Hepatocyte (in vitro differentiated cells): ENCODE measurements at places on chromosomes 16 and 17. TPM values are rescaled to one million over a fixed set of nuclear protein-coding genes. Genes with fewer than 3 reads are reported as not detected.
A peak's percentile ranks its signal among the peaks of the same experiment; 100 is the strongest.

Gene KRTAP4-5
- polyA plus RNA-seq = not detected in 2 replicates

Gene CDH3
- 62.4 and 77.4 TPM in 2 replicates for polyA plus RNA-seq

Gene KRT14
- 1.1 and 1.9 TPM in 2 replicates for polyA plus RNA-seq

Gene SOST
- not detected in 2 replicates for polyA plus RNA-seq

Gene PLA2G10
- 2.3 and 3.2 TPM in 2 replicates for polyA plus RNA-seq

Gene KRTAP4-9
- polyA plus RNA-seq = not detected in 2 replicates

Gene EVI2B
- 0.34 TPM in 1 of 2 replicates, not detected in the other for polyA plus RNA-seq

- H3K27ac ChIP-seq = no peak overlapping the region
- H3K4me3 ChIP-seq = no peak overlapping the region
- peaks cover 9% of the 10 kb centered on the region for H3K27me3 ChIP-seq
- DNase-seq = no peak
- no peaks in the 10 kb centered on the region for H3K36me3 ChIP-seq
Measured at GRCh38 chr17:57746221-57746620, 1.1 kb upstream of the CCDC182 start.

- no peaks in the 10 kb centered on the region for H3K27me3 ChIP-seq
- H3K4me1 ChIP-seq = no peaks in the 10 kb centered on the region
Measured at GRCh38 chr17:70206361-70207010, 37.2 kb downstream of the KCNJ2 start.

- no peaks in the 10 kb centered on the region for H3K36me3 ChIP-seq
- H3K4me3 ChIP-seq = no peak overlapping the region
- no peaks in the 10 kb centered on the region for H3K27me3 ChIP-seq
- no peak overlapping the region for H3K27ac ChIP-seq
- H3K4me1 ChIP-seq = no peaks in the 10 kb centered on the region
Measured at GRCh38 chr17:8976638-8977037, 11.1 kb upstream of the PIK3R5 start.

GRCh38 chr16:83238949-83239691 lies 568.7 kb upstream of the HSBP1 start:
- no peaks in the 10 kb centered on the region for H3K27me3 ChIP-seq
- H3K4me3 ChIP-seq = no peak overlapping the region
- no peak overlapping the region for H3K27ac ChIP-seq
- no peak for DNase-seq
- H3K4me1 ChIP-seq = no peaks in the 10 kb centered on the region

- peaks cover 76% of the 10 kb centered on the region for H3K4me1 ChIP-seq
- H3K27me3 ChIP-seq = no peaks in the 10 kb centered on the region
- no peaks in the 10 kb centered on the region for H3K36me3 ChIP-seq
- peak; percentile 81 for DNase-seq
- peak overlapping the region; percentile 95 for H3K27ac ChIP-seq
Measured at GRCh38 chr17:77471984-77472461, 331.3 kb downstream of the SEC14L1 start.

DNA sequence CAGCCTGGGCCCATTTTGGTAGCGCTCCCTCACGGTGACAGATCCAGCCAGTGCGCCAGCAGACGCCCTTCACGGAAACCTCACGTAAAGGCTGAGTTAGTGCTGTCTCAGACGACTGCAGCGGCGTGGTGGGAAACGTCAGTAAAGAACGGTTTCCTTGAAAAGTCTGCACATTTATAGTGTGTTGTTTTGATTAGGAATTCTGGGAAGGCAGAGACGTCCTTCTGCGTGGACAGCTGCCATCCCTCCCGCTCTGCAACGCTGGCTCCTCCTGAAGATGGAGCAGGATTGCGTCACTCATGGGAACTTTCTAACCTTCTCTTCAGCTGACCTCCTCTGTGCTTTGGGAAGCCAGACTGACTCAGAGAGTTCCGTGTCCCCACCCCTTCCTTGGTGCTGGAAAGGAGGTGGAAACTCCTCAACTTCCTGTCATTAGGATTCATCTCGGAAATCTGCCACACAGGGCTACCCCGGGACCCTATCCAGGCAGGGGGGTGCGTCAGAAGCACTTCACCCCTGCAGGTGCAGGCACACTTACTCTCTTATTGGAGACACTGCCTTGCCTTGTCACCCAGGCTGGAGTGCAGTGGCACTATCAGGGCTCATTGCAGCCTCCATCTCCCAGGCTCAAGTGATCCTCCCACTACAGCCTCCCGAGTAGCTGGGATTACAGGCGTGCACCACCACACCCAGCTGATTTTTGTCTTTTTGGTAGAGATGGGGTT lies 24.3 kb upstream of the CRISPLD2 start:
- H3K4me1 ChIP-seq = peaks cover 6% of the 10 kb centered on the region
- H3K36me3 ChIP-seq = no peaks in the 10 kb centered on the region
- peak; percentile 72 for DNase-seq
- H3K4me3 ChIP-seq = no peak overlapping the region
- H3K27ac ChIP-seq = peak overlapping the region; percentile 78

DNA sequence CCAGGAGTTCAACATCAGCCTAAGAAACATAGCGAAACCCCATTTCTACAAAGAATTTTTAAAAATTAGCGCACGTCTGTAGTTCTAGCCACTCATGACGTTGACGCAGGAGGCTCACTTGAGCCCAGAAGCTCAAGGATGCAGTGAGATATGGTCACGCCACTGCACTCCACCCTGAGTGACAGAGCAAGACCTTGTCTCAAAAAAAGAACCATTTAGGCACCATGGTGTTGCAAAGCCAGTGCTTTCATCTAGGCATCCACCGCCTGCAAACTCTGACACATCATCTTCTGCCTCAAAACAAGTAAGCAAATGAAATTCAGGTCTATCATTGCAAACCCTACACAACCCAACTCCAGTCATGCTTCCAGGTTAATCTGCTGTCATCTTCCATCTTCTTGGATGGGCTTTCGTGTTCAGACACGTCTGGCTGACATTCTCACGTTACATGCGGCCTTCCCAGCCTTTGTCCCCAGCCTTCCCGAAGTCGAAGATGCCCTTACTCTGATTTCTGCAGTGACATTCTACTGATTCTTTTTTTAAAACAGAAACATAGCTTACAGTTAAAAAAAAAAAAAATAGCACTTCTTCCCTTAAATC lies 8.9 kb downstream of the ANKRD11 start:
- peaks cover 63% of the 10 kb centered on the region for H3K4me1 ChIP-seq
- peak overlapping the region; percentile 88 for H3K27ac ChIP-seq
- no peak for DNase-seq
- no peaks in the 10 kb centered on the region for H3K36me3 ChIP-seq

DNA sequence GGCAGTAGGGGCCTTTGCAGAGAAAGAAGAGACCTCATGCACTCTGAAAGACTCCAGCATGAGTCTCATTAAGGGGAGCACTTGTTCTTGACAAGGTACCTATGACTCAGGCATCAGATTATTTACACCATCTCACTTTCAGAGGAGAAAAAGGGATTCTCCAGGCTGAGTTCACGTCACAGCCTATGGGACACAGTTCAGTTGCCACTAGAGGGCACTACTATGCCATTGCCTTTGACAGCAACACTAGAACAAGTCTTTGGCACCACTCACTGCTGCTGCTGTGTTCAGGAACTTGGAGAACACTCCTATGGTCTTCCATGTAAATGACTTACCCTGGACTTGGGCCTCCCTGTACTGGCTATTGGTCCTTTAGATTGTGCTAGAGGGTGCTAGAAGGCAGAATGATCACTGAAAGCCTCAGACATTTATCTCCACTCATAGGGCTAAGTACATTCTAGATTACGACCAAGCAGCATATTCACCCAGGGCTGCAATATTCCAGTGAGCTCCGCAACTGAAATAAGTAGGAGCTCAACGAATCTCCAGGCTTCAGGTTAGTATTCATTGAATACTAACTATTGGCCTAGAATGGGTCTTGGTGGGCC lies 225.1 kb upstream of the CA10 start:
- H3K27ac ChIP-seq = no peak overlapping the region
- H3K4me3 ChIP-seq = no peak overlapping the region
- H3K27me3 ChIP-seq = no peaks in the 10 kb centered on the region
- H3K36me3 ChIP-seq = no peaks in the 10 kb centered on the region

- H3K4me1 ChIP-seq = peaks cover 59% of the 10 kb centered on the region
- no peaks in the 10 kb centered on the region for H3K27me3 ChIP-seq
- H3K36me3 ChIP-seq = no peaks in the 10 kb centered on the region
- peak overlapping the region; percentile 96 for H3K27ac ChIP-seq
- DNase-seq = no peak
Measured at GRCh38 chr16:3640207-3640606, 14.3 kb upstream of the DNASE1 start.

DNA sequence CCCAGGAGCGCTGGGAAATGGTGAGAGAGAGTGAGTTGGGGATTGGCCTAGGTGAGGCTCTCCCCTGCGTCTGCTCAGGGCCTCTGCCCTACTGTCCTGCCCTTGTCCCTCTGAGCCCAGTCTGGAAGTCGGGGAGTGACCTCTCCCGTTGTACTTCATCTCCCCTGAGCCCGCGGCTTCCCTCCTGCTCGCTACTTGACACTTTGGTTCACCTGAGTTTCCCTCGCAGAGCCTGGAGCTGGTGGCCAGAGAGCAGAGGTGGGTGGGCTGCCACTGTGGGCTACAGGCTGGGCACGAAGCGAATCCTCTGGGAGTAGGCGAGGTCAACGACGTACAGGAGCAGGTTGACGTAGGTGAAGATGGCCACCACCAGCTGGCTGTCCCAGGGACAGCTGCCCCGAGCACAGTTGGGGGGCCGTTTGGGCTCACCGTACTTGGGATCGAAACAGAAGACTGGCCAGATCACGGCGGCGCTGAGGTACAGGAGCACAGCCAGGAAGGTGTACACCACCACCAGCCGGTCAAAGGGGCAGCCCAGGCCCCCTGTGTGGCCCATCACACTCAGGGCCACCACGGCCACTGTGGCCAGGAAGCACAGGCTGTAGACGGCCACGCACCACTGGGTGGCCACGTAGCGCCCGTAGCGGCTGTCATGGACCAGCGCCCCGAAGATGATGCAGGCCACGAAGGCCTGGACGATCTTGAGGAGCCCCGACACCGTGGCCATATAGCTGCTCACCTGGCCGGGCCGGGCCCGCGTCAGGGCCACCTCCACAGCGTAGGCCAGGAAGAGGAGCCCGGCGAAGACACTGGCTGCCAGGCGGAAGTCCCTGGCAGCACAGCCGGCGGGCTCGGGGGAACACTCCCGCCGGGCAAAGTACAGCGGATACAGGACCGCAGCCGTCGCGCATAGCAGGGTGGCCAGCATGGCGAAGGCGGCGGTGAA lies 3.7 kb upstream of the PYCR1 start:
- peaks cover 7% of the 10 kb centered on the region for H3K4me1 ChIP-seq
- no peak for DNase-seq
- H3K27me3 ChIP-seq = no peaks in the 10 kb centered on the region
- H3K4me3 ChIP-seq = no peak overlapping the region
- H3K36me3 ChIP-seq = no peaks in the 10 kb centered on the region

- DNase-seq = peak; percentile 43
- H3K27ac ChIP-seq = peak overlapping the region; percentile 100
- peak overlapping the region; percentile 41 for H3K4me3 ChIP-seq
- peaks cover 15% of the 10 kb centered on the region for H3K4me1 ChIP-seq
- no peaks in the 10 kb centered on the region for H3K36me3 ChIP-seq
Measured at GRCh38 chr17:34981538-34982241, 1.4 kb downstream of the LIG3 start.

- no peak overlapping the region for H3K4me3 ChIP-seq
- H3K27me3 ChIP-seq = no peaks in the 10 kb centered on the region
- H3K4me1 ChIP-seq = peaks cover 1% of the 10 kb centered on the region
- DNase-seq = peak; percentile 91
- H3K27ac ChIP-seq = no peak overlapping the region
- H3K36me3 ChIP-seq = no peaks in the 10 kb centered on the region
Measured at GRCh38 chr17:44331249-44331760, 6.7 kb upstream of the SLC25A39 start.

DNA sequence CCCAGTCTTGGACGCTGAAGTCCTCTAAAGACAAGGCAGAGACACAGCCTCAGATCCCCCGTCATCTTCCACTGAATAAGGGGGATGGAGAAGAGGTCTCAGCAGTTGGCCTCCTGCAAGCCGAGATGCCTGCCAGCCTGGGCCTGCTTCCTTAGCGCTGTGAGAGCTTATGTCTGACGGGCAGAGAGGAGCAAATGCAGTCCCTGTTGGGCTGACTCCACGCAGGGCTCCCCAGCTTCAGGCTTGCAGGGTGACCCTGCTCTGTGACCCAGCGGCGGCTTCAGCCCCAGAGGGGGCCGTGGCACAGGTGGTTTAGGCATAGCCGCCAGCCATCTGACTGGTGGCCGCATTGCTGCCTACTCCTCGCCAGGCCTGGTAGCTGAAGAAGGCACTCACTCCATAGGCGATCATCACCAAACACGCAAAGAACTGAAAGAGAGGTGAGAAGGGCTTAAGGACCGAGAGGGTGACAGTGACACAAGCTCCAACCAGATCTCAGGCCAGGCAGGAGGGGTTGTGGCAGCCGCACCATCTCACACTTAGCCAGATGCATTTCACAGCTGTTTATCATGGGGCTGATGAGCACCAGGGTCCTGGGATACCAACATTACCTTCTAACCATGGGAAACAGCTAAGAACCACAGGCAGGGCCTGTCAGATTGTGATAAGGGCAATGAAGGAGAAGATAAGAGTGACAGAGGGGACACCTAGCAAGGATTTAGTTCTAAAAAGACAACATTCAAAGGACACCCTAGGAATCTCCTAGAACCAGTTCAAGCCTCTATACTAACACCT lies 11.7 kb downstream of the ARL2BP start:
- H3K27ac ChIP-seq = no peak overlapping the region
- H3K4me3 ChIP-seq = no peak overlapping the region
- H3K27me3 ChIP-seq = no peaks in the 10 kb centered on the region
- H3K4me1 ChIP-seq = peaks cover 8% of the 10 kb centered on the region

DNA sequence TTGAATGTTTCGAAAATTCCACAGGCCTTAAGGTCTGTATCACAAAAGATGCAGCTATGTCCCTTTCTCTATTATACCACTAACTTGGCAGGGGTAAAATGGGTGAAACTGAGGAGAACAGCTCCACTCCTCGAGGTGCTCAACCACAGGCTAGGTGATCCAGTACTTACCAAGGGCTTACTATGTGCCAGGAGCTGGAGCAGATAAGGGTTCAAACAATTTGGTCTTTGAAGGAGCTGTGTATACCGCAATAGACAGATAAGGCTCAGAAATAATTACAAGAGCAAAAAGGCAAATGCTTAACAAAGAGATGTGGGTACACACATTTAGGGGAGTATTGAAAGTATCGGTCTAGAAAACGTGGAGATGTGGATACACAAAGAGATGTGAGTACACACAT lies 1.5 kb downstream of the XPO6 start:
- DNase-seq = no peak
- peaks cover 17% of the 10 kb centered on the region for H3K4me1 ChIP-seq
- H3K27ac ChIP-seq = peak overlapping the region; percentile 35
- no peaks in the 10 kb centered on the region for H3K27me3 ChIP-seq
- no peaks in the 10 kb centered on the region for H3K36me3 ChIP-seq

DNA sequence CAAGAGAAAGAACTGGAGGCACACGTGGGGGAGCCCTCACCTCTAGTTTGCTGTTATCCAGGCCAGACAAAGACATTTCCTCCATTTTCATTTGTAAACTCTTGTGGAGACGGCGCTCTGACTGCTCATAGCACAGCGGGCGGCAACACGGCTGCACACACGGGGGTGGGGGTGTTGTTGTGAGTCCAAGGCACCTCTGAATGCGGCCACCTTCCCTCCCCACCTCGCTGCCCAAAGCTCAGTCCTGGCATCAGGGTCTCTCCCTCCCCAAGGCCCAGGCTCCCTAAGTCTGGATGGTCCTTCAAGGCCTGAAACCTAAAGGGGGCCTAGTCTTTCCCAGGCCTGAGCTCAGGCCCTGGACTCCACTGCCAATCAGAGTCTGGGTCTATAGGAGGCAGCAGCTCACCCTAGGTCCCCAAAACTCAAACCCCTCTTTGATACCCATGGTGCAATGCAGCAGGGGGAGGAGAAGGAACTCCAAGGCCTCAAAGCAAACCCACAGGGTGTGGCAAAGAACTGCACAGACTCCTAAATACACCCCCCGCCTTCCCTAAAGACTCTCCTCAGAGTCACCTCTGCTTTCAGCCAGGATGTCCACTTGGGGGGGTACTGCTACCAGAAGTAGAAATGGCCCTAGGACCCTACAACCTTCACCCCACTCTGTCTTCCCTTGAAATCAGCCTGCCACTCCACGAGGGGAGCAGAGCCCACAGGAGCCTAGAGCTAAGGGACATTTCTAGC lies 1.5 kb downstream of the ATXN7L3 start:
- H3K36me3 ChIP-seq = no peaks in the 10 kb centered on the region
- peaks cover 18% of the 10 kb centered on the region for H3K4me1 ChIP-seq
